ENCODE measurements at places on chromosomes 1 and 21.

GRCh38 chr1:40668769-40669525, 3.5 kb upstream of the RIMS3 start:
- peak; percentile 60 for DNase-seq

DNA sequence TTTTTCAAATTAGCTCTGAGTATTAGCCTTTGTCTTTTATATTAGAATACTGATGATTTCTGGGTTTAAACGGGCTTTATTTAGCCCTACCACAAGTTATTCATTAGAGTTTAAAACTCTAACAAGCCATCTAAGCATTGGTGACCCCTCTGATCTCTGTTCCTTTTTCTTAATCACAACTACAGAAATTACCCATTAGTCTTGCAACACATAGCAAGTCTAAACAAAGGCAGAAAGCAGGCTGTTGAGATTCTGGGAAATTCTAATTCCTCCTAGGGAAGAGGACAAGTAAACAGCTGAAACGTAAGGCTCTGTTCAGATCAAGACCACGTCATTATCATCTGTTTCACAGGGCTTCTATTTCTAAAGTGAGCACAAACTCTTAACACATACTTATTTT, 491.2 kb upstream of the ZRANB2 start:
- no peak for DNase-seq

- peak; percentile 97 for DNase-seq
Observed at GRCh38 chr1:24704411-24705259, 40.6 kb upstream of the CLIC4 start.

DNA sequence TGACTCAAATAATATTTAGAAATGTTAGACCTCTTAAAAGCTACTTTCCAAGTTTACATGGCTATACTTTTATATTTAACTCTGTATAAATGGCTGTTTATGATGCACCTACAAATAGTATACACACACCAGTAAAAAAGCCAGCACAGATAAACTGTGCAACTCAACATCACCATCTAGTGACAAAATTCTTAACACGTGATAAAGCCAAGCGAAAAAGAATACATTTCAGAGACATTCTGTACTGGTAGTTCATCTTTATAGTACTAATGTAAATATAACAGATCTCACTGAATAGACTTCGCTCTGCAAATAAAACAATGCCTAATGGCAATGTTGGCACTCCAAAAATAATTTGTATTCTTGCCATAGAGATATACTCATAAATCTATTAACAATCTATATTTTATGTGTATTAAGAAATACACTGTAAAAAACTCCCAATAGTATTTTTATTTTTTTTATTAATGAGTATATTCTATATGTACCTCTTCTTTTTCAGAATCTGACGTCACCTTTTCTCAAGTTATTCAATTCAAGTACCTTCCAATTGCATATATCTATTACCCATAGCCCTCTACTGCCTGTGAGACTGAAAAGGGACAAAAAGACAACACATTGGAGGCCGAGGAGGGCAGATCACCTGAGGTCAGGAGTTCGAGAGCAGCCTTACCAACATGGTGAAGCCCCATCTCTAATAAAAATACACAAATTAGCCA, 100.2 kb downstream of the DPYD start:
- peak; percentile 19 for DNase-seq

DNA sequence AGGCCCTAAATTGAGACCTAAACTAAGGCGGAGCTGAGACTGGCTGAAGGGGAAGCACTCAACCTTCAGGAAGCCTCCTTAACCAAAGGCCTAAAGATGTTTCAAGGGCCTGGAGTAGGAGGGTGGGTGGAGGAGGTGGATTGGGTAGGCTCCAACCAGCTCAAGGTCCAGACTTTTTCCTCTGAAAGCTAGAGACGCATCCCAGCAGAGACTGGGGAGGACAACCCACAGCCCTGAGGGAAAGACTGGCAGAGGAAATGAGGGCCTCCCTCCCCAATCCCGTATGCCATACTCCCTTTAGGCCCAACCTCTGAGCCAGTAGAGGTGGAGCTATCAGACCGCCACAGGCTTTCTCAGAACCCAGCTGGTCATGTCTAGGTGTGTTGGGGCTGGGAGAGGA, 1.1 kb downstream of the ECM1 start:
- DNase-seq, result no peak

DNA sequence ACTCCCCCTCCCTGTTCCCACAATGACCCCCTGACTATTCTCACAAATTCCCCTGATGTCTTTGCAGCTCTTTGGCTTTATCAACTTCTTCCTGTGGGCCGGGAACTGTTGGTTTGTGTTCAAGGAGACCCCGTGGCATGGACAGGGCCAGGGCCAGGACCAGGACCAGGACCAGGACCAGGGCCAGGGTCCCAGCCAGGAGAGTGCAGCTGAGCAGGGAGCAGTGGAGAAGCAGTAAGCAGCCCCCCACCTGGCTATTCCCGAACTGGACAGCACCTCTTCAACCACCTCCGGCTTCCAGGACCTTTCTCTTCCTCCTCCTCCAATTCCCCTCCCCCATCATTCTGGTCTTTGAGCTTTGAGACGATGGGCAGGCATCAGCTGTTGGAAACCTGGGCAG, 4.4 kb upstream of the ATXN7L2 start:
- no peak for DNase-seq

- DNase-seq, result peak; percentile 94
Observed at GRCh38 chr1:84301004-84301784, at the start of gene SAMD13. SAMD13 (plus strand) TSS chr1:84301708; CDS start chr1:84303235, 1,527 bp downstream.

GRCh38 chr1:201694608-201695335, 134.2 kb upstream of the IPO9 start:
- DNase-seq, result no peak

- DNase-seq, result peak; percentile 32
Observed at GRCh38 chr1:90616395-90616794, 100.7 kb downstream of the BARHL2 start.

DNA sequence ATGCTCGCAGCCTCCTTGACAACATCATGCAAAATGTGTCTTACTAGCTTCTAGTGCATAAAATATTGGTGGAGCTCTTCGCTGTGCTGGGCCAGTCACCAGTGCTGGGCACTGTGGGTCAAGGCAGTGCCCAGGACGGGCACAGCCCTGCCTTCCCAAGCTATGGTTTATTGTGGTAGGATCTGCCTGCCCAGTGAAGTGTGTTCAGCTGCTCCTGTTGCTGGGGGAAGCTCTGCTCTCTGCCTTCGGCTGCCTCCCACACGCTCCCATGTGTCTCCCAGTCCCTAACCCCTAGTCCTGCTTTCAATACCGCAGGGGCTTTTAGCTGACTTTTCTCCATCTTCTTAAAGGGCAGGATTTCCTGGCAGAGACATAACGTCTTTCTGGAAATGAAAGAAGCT, 15.7 kb downstream of the EPHX1 start:
- no peak for DNase-seq

- DNase-seq, result no peak
Observed at GRCh38 chr1:244713332-244713731, 60.4 kb downstream of the DESI2 start.

DNA sequence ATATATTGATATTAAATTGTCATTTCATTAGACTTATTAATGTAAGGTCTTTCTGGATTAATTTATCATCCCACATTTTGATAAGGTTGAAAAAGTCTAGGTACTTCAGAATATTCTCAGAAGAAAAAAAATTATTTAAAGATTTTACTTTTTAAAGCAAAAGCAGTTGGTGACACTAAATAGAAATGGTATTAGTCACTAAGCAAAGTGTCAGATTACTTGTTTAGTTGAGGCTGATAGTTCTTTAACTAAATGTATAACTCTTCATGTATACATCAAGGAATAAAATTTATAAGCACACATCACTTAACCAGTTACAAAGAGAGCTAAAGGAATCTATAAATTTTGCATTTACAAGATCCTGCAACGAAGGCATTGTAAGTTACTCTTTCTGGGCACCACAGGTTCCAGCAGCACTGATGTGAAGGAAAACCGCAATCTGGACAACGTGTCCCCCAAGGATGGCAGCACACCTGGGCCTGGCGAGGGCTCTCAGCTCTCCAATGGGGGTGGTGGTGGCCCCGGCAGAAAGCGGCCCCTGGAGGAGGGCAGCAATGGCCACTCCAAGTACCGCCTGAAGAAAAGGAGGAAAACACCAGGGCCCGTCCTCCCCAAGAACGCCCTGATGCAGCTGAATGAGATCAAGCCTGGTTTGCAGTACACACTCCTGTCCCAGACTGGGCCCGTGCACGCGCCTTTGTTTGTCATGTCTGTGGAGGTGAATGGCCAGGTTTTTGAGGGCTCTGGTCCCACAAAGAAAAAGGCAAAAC, 101.1 kb downstream of the ADARB1 start:
- DNase-seq, result no peak

GRCh38 chr1:40014812-40015594, 25.5 kb upstream of the CAP1 start:
- no peak for DNase-seq

DNA sequence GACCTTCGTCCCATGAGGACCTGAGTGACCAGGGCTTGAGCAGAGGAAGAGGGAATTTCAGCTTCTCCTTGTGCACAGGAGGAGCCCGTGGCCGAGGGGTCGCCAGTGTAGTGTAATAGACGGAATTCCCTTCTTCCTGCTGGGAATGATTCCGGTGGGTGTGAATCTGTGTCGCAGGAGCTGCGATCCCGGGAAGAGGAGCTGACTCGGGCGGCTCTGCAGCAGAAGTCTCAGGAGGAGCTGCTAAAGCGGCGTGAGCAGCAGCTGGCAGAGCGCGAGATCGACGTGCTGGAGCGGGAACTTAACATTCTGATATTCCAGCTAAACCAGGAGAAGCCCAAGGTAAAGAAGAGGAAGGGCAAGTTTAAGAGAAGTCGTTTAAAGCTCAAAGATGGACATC, 34.4 kb downstream of the MAP3K21 start:
- DNase-seq, result no peak

- DNase-seq, result peak; percentile 82
Observed at GRCh38 chr1:155990005-155990739, 11.8 kb upstream of the ARHGEF2 start.

DNA sequence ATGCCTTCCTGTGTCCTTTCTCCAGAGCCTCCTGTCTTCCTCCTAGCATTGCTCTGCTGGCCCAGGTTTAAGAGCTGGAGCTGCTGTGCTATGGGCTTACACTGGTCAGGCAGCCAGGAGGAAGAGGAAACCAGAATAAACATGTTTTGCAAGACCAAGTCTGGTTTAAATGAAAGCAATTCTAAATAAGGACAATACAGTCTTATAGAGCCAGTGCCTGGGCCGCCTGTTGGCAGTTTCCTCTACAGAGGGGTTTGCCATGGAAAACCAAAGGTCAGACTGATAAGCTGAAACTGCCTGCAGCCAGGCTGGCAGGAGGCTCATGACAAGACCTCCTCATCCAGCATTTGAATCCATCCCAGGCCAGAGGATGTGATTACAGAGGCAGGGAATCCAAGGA, 92.9 kb upstream of the FGGY start:
- DNase-seq, result peak; percentile 68

DNA sequence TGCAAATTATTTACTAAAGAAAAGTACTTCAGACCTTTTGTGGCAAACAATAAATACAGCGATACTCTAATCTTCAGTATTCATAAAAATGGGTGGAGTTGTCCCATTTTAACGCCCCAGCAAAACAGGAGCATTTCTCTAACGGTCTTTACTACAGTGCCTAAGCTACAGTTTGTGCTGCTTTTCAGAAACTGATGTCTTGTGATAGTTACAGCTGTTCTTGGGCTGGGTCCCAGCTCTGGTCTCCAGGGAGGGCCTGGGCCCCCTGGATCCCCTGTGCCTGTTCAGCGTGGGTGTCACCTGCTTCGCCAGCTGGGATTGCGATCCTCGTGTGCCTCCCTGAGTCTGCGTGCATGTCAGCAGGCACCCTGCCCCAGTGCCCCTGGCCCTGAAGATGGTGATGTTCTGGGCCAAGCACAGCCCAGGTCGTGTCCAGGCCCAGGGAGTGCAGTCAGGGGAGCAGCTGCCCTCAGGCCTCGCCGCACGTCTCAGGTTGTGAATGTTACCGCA, 64.0 kb upstream of the DIP2A start:
- DNase-seq, result peak; percentile 12

GRCh38 chr1:118650107-118650807, 337.9 kb downstream of the TBX15 start:
- DNase-seq, result no peak

DNA sequence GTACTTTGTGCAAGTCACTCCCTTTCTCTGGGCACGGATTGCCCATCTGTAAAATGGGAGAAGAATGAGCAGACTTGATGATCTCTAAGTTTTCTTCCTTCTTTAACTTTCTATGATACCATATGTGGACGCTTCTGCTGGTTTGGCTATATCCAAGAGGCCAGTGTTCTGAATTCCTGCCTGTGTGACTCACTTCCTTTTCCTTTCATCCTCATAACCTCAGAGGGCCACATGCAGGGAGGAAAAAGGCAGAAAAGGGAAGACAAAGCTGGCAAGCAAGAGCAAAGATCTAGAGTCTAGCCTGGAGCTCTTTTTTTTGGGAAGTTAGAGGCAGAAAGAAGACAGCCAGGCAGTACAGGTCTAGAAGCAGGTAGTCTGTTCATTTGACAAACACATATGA, 151.2 kb downstream of the OMA1 start:
- DNase-seq, result no peak

DNA sequence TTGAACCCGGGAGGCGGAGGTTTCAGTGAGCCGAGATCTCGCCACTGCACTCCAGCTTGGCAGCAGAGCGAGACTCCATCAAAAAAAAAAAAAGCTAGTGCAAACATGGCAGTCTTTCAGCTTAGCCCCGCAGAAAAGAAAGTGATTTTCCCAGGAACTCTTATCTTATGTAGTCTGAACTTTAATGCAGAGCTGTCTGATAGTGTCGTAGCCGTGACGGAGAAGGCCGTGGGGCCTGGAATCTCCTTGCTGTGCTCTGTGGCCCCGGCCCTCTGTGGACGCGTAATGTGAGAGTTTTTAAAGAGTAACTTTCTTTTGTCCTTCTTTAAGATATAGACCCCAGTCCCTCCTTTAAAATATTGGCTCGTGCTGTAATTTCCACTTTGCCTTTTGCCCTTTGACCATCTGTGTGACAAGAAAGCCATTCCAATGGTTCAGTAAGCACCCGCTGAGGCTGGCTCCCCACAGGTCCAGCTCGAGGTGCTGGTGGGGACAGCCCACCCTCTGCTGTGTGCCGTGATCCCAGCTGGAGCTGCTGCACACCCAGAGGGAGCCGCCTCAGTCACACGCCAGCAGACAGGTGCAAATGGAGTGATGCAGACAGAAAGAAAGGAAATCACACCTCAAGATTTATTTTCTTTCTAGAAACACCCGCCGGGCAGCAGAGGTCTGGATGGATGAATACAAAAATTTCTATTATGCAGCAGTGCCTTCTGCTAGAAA, 164.0 kb downstream of the PGBD5 start:
- DNase-seq, result no peak

DNA sequence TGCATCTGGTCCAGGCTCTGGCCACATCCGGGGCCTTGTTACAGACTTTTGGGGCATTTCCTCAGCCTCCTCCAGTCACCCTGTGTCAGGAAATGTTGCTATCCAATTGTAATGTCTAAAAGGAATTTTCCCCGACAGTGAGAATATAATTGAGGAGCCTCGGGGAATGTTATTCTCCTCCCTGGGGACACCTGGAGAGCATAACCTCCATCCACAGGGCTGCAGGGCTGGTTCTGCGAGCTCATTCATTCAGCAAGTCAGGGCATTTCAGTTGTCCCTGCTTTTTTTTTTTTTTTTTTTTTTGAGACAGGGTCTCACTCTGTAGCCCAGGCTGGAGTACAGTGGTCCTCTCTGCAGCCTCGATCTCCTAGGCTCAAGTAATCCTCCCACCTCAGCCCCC, 72.6 kb downstream of the MDM4 start:
- DNase-seq, result no peak

All from pons (tissue), 1 donor.